ENCODE measurements at places on chromosomes 3 and 15.
A peak's percentile ranks its signal among the peaks of the same experiment; 100 is the strongest.

DNA sequence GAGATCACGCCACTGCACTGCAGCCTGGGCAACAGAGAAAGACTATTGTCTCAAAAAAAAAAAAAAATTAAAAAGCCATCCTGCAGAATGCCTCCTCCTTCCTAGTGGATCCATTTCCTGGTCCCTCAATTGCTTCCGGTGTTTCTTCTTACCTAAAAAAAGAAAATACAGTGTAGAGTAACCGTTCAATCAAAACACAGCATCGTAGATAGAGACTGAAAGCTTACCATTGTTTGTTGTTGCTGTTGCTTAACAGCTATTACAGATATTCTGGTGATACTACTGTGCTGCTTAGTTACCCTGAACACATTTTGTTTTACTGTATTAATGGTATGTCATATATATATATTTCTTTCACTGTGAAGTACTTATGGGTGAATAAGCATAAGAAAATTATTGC, 105.5 kb upstream of the LRRFIP2 start:
- no peak for DNase-seq

DNA sequence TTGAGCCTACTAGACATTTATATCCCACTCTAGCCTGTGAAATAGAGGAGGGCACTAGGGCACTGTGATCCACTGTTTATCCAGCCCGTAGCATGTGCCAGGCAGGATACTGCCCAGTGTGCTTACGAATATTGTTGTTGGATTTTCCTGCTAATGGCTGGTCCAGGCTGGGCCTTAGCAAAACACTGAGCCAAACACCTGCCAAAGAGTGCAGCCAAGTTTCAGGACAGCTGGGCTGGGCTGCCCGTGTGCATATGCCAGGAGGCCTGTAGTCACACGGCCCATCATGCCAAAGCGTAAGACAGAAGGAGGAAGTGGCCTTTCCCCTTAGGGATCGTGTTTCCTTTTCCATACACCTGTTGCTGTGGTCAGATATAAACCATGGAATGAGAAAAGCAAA, 54.5 kb upstream of the ABHD10 start:
- no peak for DNase-seq

DNA sequence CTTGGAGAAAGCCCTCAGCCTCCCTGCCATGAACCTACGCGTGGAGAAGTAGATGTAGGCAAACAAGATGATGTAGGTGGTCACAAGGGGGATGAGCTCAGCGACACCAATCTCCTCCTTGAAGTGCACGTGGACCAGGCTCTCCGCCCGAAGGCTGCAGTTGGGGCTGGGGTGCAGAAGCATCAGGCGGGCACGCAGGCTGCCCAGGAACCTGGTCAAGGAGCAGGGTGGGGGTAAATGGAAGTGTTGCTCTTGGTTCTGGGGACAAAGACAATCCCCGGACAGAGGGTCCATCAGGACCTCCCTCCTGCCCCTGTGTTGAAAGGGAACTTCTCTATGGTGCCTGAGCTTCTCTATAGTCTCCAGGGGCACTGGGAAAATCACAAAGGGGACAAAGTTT, 45.1 kb downstream of the PTPN23 start:
- DNase-seq, result no peak

GRCh38 chr3:71784914-71785531, at the start of gene PROK2:
PROK2 (minus strand) TSS chr3:71785148; CDS start chr3:71785052, 96 bp downstream.
- DNase-seq, result peak; percentile 59

DNA sequence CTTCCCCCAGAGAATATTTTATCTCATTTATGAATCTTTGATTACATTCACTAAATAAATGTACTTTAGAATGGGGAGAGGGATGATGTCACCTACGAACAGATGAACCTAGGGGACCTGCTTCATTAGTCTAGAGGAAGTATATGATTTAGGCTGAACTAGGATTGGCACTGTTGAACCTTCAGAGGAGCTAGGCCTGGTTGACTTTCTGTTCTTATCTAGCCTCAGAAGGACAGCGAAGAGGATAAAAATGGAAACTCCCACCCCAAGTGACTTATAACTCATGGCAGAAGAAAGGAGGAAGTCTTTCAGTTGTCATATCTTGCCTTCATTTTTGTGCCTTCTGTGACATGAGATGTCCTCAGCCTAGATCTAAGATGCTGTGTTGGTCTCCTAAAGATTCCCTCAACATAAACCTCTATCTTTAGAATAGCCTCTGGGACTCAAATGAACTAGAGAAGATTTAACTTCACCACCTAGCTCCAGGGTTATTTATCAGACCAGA, 42.6 kb downstream of the POLG start:
- DNase-seq, result no peak

- DNase-seq, result no peak
These were observed 159.4 kb downstream of the ATP10A start for GRCh38 chr15:25703726-25704125.

DNA sequence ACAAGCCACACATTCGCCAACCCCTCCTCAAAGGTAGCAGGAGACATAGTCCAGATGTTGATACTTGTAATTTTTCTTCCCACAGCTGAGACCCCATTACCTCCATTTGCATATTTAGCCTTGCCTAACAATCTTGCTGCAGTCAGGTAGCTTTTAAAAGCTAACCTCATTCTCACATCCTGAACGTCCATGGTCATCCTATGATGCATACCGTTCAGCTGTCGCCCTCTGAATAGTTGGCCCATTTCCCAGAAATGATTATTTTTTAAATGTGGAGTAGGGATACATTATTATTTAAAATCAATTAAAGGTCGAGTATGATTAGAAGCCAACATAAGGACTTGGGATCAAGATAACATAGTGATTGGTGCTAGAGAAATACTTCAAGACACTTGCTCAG, 165.0 kb downstream of the MEX3B start:
- no peak for DNase-seq

DNA sequence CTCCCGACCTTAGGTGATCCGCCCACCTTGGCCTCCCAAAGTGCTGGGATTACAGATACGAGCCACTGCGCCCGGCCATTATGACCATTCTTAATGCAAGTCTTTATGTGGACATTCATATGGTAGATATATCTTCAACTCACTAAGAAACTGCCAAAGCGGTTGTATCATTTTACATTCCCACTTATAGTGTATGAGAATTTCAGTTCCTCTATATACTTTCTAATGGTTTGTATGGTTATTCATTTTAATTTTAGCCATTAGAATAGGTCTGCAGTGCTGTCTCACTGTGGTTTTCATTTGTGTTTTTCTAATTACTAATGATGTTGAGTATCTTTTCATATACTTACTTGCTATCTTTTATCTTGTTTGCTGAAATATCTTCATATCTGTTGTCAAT, 32.5 kb downstream of the TCF12 start:
- DNase-seq, result no peak

DNA sequence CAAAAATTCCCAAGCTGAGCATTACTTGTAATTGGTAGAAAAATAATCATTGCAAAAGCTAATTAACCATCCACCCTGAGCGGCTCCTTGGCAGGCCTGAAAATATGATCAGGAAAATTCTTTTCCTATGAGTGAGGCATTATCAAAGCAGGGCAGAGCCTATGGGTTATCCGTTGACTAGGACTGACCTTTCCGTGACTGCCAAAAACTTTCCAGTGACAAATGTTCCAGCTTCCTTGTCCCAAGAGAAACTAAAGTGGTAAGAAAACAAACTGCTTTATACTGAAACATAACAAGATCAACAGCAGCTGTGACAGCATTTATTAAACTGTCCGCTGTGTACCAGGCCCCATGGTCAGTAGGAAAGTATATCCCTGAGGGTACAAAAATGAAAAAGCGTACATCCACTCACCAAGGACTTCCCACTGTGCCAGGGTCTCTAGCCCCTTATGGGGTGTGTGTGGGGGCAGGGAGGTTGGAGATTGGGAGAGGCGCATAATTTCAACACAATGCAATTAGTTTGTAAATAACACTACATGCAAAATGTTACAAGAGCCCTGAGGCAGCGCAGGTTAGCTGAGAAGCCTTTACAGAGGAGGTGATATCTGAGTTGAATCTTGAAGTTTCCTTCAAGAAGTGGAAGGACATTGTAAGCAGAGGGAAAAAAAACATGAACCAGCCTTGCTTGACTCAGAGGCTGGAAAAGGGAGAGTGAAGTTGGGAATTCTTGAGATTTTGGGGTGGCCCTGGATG, 8.5 kb downstream of the LIPC start:
- DNase-seq, result no peak

DNA sequence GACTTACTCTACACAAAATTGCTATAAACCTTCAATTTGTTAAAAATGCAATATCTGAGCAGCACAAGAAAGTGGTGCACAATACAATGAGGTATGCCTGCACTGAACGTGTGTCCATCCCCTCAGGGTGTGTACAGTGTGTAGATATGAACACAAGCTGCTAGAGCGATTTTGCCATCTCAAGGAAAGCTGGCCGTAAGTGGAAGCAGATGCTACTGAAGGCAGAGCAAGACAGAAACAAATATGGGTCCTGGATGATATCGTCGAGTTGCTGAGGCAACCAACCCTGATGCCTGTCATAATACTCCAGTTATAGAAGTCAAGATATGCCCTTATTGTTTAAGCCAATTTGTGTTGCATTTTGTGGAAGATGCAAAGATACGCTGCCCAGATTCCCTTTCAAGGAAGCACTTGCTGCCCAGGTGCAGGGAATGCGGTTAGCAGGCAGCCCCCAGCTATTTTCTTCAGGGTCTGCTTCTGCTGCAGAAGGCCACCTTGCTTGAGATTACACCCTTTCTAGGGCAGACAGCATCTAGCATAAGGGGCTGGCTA, 25.8 kb upstream of the EHHADH start:
- no peak for DNase-seq

DNA sequence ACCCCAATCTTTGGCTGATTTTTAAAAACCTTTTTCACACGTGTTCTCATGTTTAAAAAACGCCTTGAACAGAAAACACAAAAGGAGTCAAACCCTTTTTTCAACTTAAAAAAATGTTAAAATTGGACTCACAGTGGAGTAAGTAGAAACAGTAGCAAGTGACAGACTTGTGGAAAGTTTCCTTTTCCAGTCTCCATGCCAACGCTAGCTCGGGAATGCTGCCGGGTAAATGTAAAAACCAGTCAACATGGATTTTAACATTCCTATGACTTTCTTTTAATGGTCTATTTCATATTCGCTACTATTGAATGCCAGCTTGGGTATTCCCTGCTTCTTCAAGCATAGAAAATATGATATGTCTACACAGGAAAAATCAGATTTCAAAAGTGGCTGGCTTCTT, 1.6 kb upstream of the PROK2 start:
- DNase-seq, result no peak

GRCh38 chr3:12990306-12990705, 82.9 kb downstream of the IQSEC1 start:
- no peak for DNase-seq

- no peak for DNase-seq
These were observed 315.1 kb upstream of the CBLB start for GRCh38 chr3:106183762-106184391.
